CD8-positive, alpha-beta memory T cell (primary cell): ENCODE measurements at places on chromosomes 6 and 20.

GRCh38 chr6:73290435-73290834 is 27.4 kb upstream of the KHDC1 start:
- DNase-seq: no peak

DNA sequence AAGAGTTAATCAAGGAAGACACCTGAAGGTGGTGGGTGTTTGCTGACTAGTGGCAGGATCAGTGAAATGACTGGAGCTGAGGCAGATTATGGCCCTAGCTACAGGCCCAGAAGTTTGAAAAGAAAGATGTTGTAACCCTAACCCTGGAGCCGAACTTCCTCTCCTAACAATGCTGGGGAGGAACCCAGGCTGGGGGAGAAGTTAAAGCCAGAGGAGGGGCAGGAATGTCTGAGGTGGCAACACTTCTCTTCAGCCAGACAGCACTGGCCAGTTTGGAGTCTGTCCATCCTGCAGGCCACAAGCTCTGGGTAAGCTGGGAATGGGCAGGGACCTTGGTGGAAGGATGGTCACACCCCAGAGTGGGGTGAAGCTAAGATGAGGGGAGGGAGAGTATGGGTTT is at the start of gene LST1:
Gene LST1 (plus strand): TSS at position 270 of the 400 bp plus-strand sequence. CDS start 1,023 bp downstream, outside the sequence.
- no peak for DNase-seq

GRCh38 chr6:169427856-169428255 is 174.2 kb upstream of the THBS2 start:
- no peak for DNase-seq

- no peak for DNase-seq
Observed at GRCh38 chr6:37056439-37057127, 51.1 kb downstream of the FGD2 start.

DNA sequence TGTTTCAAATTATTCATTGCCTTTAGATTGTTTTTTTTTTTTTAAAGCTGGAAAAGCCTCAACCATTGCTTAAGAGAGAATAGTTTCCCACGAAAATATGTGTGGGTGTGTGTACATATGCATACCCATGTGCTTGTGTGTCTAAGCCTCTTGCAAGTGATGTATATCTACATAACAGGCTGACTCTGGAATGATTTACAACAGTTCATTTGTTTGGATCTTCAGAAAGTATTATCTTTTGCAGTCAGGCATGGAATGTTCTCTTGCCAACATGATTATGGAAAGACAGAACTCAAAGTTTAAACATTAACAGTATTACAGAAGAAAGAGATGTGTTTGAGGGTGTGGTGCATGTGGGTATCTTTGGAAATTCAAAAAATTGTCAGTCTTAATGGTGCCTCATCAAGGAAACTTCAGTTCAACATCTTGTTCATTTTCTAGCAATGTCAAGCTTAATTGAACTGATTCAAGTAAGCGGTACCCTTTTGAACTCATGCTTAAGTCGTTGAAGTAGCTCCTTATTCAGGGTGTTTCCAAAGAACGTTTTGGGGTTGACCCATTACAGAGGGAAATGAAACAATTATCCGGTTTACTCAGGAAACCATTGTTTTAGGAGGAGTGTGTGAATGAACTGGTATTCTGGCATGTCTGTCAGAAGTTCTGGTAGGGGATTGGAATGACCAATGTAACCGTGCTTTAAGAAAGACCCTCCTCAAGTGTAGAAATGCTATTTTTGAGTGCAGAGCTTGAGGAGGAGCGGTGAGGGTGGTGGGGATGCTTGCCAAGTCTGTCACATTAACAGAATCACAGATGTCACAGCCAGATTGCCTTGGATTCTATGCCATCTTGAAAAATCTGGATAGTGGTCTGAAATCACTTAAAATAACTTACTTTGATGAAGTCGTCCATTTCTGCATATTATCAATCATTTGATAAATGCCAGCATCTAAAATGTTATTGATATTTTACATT is 60.3 kb downstream of the ADGRG6 start:
- DNase-seq: no peak

DNA sequence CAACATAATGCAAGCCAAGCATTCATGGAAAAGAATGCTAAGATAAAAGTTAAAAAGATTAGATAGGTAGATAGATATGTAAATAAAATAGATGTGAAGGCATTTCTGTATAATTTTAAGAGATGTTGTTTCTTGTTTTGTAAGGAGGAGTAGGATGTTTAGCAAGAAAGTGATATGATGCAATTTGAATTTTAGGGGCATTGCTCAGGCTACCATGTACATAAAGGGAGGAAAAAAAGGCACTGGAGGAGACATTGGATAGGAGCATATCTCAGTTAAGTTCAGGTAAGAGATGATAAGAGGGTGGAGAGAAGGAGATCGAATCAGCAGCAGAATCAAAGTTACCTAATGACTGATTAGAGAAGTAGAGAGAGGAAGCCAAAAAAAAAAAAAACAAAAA is 194.7 kb downstream of the TENT5A start:
- DNase-seq: no peak

- DNase-seq: no peak
Observed at GRCh38 chr20:4961746-4962145, 39.6 kb downstream of the SLC23A2 start.

DNA sequence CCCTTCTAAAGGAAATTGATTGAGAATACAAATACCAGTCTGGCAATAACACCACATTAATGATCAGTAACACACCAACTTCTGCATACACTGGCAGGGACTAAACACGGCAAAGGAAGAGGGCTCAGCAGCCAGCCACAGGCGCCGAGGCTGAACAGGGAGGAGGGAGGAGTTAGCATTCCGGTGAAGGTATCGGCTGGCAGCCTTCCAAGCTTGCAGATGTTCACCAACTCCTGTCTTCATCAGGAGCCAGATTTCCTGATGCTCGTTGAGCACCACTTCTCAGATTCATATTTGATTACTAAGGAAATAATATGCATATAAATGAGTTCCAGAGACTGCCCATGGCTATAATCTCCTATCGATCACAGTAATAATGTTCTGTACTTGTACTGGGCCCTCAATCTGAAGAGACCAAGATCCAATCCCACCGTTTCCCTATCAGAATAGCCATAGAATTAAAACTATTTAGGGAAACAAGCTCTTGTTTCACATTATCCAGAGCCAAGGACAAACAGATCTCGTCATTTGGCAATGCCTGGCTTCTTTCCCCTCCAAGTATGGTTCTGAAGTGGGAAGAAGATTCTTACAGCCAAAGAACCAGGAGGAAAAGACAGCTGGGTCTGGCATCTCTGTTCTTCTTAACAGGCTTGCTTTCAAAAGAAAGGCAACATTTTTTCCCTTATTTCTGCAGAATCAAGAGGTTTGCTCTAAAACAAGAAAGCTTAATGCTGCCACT is 42.2 kb downstream of the GFOD1 start:
- no peak for DNase-seq

GRCh38 chr6:107647439-107647948 is 157.6 kb downstream of the SOBP start:
- DNase-seq: no peak

- no peak for DNase-seq
Observed at GRCh38 chr6:27422651-27423332, 34.2 kb downstream of the ZNF391 start.

- no peak for DNase-seq
Observed at GRCh38 chr6:17601386-17601703, 1.2 kb downstream of the FAM8A1 start.

DNA sequence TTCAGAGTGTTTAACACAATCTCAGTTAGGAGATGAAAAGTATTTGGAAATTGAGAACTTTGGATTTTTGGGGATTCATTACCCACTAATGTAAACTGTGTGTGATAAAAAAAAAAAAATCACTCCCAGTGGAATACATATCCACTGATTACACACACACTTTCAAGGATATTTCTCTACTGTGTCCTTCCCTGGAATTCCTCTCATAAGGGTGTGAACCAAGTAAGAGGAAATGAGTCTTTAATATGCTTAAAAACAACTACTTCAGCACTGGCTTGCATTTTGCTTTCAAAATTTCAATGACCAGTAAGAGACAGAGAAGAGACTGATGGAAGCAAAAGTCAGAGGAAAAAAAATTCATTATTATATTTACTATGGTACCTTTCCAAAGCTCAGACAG is 24.5 kb upstream of the MYCT1 start:
- DNase-seq: no peak

DNA sequence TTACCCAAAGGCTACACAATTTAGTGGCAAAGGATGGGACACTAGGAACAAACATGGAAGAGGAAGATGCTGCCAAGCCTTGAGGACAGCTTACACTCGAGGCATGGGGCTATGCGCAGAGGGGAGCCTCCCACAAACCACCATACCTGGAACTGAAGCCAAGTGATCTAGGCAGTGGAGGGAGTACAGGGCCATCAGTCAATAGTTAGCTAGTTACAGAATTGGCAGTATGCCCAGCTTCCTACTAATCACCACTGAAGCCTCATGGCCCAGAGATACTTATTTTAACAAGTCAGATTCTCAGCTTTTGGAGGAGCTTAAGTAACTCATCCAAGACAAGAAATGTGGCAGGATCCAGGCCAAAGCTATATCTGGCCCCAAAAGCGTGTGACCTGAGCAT is 226.6 kb upstream of the MOCS1 start:
- DNase-seq: no peak
